Skeletal muscle cell (primary cell): ENCODE measurements at places on chromosomes 4 and X.

GRCh38 chr4:114264877-114265291 lies 285.4 kb upstream of the ARSJ start:
- peak; percentile 43 for DNase-seq

DNA sequence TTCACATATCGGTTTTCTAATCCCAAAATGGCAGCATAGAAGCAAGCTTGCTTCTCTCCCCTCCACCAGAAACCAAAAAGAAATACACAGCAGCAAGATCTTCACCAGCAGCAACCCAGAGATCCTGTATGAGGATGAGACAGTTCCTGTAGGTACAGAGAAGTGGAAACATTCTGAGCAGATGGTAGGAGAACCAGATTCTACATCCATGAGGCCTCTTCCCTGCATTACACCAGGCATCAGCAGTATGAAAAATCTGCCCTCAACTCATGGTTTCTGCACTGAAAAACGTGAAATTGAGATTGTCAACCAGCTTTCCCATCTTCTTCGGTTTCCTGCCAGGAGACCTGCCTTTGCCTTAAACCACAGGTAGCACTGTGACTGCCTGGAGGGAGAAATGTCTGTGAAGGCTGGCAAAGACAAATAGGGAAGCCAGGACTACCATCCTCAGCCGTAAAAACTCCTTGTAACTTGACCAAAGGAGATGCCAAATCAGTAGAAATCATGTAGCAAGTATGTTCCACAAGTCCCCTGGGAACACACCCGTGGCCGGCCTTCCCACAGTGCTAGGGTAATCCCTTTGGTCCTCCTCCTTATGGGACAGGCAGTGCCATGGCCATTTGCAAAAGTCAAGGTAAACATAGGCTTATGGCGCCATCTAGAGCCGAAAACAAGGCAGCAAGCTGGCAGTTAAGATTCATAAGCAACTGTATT lies 24.0 kb upstream of the MTHFD2L start:
- DNase-seq, result peak; percentile 93

GRCh38 chr4:65943076-65943475 lies 272.8 kb upstream of the EPHA5 start:
- DNase-seq, result peak; percentile 45

DNA sequence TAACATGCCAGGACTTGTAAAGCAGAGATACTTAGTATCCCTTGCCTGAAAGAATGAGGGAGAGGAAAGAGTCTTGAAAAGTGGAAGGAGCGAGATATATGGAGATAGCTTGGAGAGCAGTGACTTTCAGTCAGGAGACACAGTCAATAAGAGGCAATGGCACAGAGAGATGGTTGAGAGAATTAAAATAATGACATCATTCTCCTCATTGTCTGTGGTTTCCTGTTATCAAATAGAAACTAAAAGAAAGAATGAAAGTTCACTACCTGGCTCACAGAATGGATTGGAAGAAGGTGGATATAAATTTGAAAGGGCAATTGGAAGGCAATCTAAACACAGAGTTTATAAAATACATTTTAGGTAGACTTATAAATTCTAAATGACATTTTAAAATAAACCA lies 760.2 kb upstream of the AADAT start:
- DNase-seq, result no peak

GRCh38 chrX:120299928-120300327 lies 11.3 kb downstream of the TMEM255A start:
- no peak for DNase-seq

- peak; percentile 62 for DNase-seq
Observed at GRCh38 chr4:118410138-118410537, 57.3 kb upstream of the PRSS12 start.

GRCh38 chr4:109820563-109820962 lies 5.0 kb downstream of the GAR1 start:
- DNase-seq, result no peak

DNA sequence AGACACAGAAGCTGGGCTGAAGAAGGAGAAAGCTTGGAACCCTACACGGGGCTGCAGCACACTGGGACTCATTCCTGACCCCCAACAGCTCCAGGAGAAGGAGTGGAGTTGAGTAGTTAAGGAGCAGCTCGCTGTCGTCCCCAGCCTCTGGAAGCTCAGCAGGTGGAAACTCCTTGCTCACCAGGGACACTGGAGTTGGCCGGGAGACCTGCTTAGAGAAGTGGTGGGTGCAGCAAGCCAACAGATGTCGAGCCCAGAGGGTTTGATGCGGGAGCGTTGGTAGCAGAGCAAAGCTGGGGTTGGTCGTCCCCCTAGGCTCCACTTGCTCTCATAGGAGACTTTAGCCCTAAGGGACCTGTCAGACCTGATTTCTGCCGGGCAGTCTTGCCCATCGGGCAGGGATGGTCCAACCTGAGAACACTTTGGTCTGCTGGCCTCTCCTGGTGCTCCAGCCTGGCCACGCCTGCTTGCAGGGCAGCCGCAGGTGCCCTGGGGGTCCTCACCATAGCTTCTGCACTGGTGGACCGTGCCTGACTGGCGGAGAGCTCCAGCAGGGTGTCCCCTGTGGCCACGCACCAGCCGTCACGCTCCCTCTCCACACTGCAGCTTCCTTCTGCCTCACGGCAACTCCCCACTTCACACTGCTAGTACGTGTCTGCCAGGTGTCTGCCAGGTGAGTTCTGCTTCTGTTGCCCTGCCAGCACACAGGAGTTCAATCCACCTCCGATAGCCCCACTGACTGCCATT lies 353.7 kb downstream of the GASK1B start:
- DNase-seq, result no peak

GRCh38 chrX:155774387-155774786 lies 106.8 kb upstream of the VAMP7 start:
- DNase-seq, result no peak

- no peak for DNase-seq
Observed at GRCh38 chr4:8349664-8350236, 80.2 kb downstream of the HTRA3 start.

GRCh38 chr4:36533944-36534343 lies 252.5 kb downstream of the DTHD1 start:
- no peak for DNase-seq

GRCh38 chr4:83267121-83267829 lies 17.3 kb downstream of the COQ2 start:
- DNase-seq, result peak; percentile 70

- no peak for DNase-seq
Observed at GRCh38 chr4:113919145-113919544, 60.3 kb downstream of the ARSJ start.

- DNase-seq, result no peak
Observed at GRCh38 chrX:154718616-154719015, 32.3 kb downstream of the GAB3 start.

DNA sequence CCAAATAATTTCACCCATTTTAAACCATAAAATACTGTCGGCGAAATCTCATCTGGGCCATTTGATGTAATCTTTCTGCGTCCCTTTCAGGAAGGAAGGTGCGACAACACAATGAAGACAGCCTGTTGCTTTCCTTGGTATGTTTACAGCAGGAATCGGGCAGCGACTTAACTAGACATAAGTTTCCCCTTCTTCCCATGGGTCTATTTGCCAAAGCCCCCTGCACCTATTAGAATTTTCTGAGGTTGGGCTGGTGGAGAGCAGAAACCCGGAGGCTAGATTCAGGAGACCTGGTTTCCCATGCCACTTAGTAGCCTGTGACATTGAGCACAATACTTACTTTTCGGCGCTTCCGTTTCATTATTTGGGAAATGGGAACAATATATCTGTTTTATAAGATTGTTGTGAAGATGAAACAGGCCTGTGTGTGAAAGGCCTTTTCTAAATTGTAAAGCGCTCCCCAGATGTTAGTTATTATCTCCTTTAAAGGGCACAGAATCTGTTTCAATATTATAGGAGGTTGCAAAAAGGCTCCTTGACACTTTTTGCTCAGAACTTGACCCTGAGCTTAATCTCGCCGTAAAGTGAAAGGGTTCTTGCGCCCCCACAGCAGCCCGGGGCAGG lies 552 bp upstream of the AFF1 start:
- DNase-seq, result no peak

- DNase-seq, result no peak
Observed at GRCh38 chr4:118829107-118829506, 6.8 kb downstream of the SEC24D start.

- DNase-seq, result no peak
Observed at GRCh38 chrX:93591398-93591797, 82.0 kb downstream of the NAP1L3 start.
